ENCODE measurements at places on chromosomes 7 and 10.

DNA sequence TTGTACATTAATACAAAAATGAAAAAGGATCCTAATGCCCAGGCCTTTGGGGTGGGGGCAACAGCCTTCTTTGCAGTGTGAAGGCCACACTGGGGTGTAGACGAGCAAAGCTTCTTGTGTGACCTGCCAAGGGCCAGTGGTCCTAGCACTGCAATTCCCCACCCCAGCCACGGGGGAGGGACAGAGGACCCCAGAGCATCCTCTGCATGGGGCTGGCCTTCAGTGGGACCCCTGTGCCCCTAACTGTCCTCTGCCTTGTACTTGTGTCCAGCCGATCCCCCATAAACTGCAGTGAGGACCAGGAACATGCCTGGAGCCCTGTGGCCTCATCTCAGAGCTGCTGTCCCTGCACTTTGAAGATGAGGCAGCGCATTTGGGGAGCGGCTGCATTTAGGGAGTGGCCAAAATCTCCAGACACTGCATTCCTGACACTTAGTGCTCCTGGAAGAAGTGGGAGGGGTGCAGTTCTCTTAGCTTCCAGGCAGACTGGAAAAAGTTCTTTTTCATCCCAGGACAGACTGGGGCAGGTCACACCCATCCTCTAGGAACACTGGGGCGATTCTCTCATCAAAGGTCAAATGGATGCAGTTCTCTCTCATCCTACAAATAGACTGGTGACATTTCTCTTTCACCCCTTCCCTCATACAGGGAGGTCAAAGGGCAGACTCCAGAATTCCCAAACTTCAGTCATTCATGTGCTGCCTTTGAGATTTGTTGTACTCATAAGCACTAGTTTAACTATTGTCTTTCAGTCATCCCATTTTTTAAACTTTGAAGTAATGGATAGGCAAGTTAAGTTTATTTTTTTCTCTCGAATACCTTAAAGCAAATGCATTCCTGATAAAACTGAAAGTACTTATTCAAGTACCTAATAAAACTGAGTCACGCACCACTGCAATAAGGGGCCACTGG, 922 bp upstream of the MYO1G start:
- DNase-seq: no peak

DNA sequence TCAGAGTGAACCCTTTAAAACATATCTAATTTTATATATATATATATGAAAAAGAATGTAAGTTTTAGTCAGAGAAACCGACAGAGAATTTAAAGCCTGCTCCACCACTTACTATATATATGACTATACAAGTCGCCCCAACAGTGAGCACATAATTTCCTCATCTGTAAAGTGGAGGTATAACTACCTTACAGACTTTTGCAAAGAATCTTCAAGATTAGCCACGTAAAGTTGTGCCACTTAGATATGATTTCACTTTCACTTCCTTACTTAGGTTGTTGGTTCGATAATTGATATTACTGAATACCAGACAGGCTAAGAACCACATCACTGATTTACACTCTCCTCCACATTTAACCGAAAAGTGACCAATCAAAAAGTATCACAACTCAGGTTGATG, 94.7 kb downstream of the PDE1C start:
- no peak for DNase-seq

DNA sequence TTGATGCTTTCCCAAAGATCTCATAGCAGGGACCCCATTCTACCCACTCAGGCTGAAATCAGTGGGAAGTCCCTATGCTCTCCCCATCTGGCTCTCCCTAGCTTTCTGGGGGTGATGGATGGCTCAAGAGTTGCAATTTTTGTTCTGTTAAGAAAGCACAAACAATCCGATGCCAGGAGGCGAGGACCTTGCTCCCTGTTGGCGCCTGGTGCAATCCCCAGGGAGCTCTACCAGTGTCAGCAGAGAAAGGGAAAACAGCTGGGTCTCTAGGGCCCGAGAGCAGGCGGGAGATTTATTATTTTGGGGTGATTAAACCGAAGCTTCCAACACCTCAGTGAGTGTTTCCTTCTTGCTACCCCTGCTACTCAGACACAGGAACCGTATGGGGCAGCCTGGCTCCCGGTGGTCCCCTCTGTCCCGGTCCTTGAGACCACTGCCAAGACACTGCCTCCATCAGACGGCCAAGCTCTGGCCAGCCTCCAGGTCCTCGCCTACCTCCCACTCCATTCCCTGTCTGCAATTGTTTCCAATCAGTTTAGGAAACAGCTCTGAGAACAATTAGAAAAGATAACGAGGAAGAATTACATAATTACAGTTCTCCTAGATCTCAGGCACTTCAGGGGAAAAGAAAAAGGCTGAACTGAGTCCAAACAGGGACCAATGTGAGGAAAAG, 147.9 kb downstream of the PLXNA4 start:
- DNase-seq: no peak

DNA sequence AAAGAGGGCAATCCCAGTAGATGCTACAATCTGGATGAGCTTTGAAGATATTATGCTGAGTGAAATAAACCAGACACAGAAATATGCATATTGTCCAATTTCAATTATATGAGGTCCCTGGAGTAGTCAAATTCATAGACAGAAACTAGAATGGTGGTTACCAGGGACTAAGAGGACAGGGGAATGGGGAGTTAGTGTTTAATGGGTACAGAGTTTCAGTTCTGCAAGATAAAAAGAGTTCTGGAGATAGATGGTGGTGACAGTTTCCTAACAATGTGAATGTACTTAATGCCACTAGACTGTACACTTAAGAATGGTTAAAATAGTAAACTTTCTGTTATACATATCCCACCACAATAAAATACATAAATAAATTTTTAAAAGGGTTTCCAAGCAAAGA, 236.6 kb downstream of the ELMO1 start:
- DNase-seq: no peak

DNA sequence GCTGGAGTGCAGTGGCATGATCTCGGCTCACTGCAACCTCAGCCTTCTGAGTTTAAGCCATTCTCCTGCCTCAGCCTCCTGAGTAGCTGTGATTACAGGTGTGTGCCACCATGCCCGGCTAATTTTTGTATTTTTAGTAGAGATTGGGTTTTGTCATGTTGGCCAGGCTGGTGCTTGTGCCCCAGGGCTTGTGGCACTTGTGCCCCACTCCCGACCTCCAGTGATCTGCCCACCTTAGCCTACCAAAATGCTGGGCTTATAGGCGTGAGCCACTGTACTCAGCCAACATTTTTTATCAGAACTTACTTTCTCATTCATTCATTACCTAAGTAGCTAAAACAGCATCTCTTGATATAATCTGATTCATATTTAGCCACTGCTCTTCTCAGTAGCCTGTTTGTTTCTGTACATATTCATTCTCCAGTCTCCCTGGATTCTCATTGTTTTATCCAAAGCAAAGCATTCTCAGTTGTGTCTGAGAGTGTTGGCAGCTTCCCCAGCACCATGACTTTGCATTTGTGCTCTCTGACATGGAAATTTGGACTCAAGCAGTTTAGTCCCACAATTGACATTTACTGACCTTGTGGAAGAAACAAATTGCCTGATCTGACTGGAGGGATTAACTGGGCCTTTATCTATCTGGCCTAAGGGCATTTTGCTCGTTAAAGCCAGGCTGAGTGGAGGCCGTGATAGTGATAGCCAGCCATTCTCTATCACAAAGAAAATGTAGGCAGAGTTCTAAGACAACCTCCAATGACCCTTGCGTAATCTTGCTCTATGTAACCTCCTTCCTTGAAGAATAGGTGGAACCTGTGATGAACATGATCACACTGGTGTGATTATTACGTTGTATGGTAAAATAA, 44.9 kb downstream of the AKR1B15 start:
- no peak for DNase-seq

GRCh38 chr10:110643653-110644597, at the start of gene RBM20:
Gene RBM20 (plus strand): TSS chr10:110644336. CDS start chr10:110644455, 119 bp downstream.
- DNase-seq: no peak

- DNase-seq: no peak
Observed at GRCh38 chr10:1412531-1413189, 324.7 kb downstream of the ADARB2 start.

DNA sequence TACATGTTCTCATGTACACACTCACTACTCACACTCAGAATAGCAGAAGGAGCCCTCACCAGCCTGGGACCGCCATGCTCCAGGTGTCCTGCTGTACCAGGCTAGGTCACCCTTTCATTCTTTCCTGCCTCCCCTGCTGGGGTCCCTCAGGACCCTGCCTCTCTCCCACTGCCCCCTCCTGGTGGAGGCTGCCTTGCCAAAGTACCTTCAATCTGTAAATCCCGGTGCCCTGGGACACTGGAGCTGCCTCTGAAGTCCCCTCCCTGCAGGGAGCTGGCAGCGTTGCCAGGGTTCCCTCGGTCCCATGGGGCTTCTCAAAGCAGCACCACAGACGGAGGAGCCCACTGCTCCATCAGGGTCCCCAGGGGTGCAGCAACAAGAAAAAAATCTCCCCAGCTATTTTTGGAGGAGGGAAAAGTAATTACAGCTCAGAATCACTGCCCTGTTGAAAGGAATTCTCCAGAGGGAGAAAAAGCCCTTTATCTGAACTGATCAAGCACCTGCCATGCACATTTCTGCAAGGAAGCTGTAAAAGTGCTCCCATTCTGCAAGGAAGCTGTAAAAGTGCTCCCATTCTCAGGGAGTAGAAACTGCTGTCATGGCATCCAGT, 259.9 kb downstream of the PTPRN2 start:
- DNase-seq: no peak
